Activated CD4-positive, CD25-positive, alpha-beta regulatory T cell treated with anti-CD3 and anti-CD28 coated beads, Interleukin-2, amount 50 U/mL, for 24 hours (primary cell): ENCODE measurements at places on chromosomes 11 and 22.

DNA sequence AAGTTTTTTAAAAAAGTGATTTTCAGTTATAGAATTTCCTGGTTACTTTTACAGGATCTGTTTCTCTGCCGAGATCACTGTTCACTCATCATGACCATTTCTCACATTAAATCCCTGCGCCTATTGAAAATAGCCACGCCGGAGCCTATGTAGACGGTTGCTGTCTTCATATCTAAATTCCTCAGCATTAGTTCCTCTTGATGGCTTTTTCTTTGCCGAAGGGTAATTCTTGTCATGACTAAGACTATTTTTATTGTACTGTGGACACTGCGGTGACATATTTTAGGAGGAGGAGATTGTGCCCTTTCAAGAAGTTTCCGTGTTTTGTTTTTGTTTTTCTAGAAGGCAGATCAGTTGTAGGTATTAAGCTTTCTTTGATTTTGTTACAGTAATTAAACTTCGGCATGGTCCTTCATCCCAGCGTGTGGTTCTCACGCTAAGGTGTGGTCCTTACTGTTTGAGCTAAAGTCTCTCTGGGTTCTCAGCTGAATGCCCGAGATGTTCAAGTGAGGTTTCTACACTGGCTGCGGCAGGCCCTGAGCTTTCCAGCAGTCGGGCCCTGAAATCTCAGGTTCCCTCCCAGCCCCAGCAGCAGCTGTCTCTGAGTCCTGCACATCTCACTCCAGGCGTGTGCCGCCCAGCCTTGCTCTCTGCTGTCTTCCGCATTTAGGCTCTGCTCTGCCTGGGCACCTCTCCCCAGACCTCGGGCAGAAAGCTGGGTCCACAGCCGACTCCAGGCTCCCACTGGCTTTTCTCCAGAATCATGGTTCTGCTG lies 1110.5 kb downstream of the TBC1D22A start:
- ATAC-seq, result no peak

- ATAC-seq, result no peak
Measured at GRCh38 chr11:61174273-61174672, 13.0 kb upstream of the VPS37C start.

DNA sequence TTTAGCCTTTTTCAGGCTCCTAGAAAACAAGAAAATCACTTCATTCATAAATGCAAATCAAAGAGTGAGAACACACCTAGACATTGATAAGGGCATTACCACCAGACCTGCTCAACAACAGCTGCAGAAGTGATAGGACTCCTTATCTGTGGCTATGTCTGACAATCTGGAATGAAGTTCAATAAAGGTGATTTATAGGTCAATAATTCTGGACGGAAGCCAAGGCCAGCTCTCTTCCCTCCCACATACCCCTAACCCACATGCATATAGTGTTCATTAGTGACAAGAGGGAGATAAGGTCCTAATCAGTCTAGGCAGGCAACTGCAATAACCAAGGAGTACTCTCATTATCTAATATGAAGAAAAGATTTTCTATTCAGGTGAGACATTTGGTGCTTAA lies 111.3 kb downstream of the ETS1 start:
- no peak for ATAC-seq

GRCh38 chr11:109040303-109040702 lies 375.4 kb downstream of the DDX10 start:
- ATAC-seq, result no peak

GRCh38 chr11:69140635-69141034 lies 15.1 kb upstream of the SMIM38 start:
- no peak for ATAC-seq

- no peak for ATAC-seq
Measured at GRCh38 chr11:126433244-126433846, 77.9 kb downstream of the ST3GAL4 start.

- no peak for ATAC-seq
Measured at GRCh38 chr11:118078911-118079411, 2.1 kb downstream of the TMPRSS4 start.

DNA sequence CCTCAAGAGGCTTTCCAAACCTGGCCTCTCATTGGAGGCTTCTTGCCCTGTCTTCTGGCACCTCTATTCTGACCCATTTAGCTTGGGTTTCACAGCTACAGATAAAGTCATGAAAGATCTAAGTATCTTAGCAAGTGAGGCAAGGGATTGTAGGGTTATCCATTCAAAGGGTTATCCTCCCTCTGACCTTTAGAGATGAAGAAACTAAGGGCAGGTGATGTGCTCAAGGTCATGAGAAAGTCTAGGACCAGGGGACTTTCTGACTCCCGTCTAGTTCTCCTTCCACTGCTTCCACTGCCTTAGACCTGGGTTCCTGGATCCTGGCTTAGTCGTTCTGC lies 7.2 kb downstream of the PHOX2A start:
- no peak for ATAC-seq

GRCh38 chr11:117875382-117876058 lies 938 bp downstream of the FXYD6 start:
- peak; percentile 41 for ATAC-seq
